Hair follicular keratinocyte (primary cell): ENCODE measurements at places on chromosomes 12 and 14. TPM values are rescaled to one million over a fixed set of nuclear protein-coding genes. Genes with fewer than 3 reads are reported as not detected.

KLRC1 gene
- total RNA-seq, result 0.23 and 0.30 TPM in 2 replicates

GPR135 gene
- total RNA-seq, result 0.15 and 0.23 TPM in 2 replicates

CLEC4D gene
- not detected in 2 replicates for total RNA-seq

TPPP2 gene
- not detected in 2 replicates for total RNA-seq

GALNT8 gene
- 0.11 and 0.23 TPM in 2 replicates for total RNA-seq
